Activated B cell treated with CpG ODN at 0.5 μM for 24 hours (primary cell): ENCODE measurements at places on chromosomes 7 and 10. TPM values are rescaled to one million over a fixed set of nuclear protein-coding genes. Genes with fewer than 3 reads are reported as not detected.

The FAM25G gene
- total RNA-seq, result 1.2 TPM in 1 of 2 replicates, not detected in the other

The LRRC61 gene
- 10.7 and 11.0 TPM in 2 replicates for total RNA-seq

The CYP26C1 gene
- total RNA-seq, result 0.15 and 0.24 TPM in 2 replicates

The ZNF804B gene
- total RNA-seq, result not detected in 2 replicates

The CPEB3 gene
- 2.2 and 2.5 TPM in 2 replicates for total RNA-seq

The NAT16 gene
- not detected in 2 replicates for total RNA-seq

The GIMAP7 gene
- total RNA-seq, result 0.39 TPM in 1 of 2 replicates, not detected in the other

The IFIT1B gene
- not detected in 2 replicates for total RNA-seq

The LBX1 gene
- total RNA-seq, result not detected in 2 replicates

The NFKB2 gene
- 550 and 622 TPM in 2 replicates for total RNA-seq

The GATAD1 gene
- 30.6 and 36.2 TPM in 2 replicates for total RNA-seq

The ELOVL3 gene
- total RNA-seq, result not detected in 2 replicates

DNA sequence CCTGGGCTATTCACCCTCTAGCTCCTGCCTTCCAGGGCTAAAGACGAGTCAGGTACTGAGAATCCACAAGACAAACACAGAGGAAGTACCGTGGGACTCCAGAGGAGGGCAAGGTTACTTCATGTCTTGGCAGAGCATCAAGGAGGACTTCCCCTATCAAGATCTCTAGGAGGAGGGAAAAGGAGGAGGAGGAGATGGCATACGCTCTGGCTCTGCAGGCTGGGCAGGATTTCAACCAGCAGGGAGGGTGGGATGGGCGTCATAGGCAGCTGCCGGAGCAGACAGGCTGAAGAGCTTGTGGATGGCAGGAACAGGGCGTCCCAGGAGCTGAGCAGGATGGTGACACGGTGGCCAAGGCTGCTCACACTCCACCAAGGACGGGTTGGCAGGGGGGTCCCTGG, 21.3 kb downstream of the MDH2 start:
- DNase-seq, result no peak

GRCh38 chr10:47184273-47184672, 115.7 kb upstream of the GDF10 start:
- DNase-seq, result no peak

GRCh38 chr7:4951903-4952636, 6.9 kb downstream of the MMD2 start:
- no peak for DNase-seq

- no peak for DNase-seq
Observed at GRCh38 chr10:73806176-73806950, 5.0 kb downstream of the NDST2 start.

DNA sequence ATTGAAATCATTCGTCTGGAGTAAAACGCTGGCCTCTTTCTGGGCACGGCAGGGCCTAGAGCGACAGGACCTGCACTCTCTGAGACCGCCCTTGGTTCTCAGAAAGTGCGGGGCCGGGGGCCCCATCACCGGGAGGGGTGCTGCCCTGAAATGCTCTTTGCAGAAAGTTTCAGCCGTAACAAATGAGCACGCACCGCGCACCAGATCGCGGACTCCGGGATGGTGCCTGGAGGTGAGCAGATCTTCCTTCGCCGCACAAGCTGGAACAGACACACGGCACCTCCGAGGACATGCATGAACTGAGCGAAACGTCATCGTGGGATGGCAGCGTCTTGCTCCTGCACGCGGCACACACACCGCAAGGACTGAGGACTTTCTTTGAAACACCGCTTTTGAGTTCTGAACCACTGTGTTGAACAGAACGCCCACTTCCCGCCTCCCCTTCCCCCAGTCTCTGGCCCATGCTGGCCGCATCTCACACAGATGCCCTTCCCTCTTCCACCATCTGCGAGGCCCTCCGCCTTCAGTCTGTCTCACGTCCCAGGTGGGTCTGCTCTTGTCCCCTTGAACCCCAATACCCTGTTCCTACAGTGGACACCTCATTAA, 538.7 kb upstream of the MGMT start:
- DNase-seq, result no peak

DNA sequence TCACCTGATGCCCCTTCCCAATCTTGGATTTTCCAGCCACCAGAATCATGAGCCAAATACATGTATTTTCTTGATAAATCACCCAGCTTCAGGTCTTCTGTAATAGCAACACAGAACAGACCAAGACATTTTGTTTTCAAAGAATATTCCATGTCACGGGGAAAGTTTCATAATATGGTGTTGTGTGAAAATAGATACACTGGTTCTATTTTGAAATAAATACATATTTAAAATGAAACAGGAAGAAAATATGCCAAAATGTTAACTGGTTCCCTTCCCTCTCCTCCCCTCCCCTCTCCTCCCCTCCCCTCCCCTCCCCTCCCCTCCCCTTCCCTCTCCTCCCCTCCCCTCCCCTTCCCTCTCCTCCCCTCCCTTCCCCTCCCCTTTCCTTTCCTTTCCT, 30.3 kb upstream of the CAMK1D start:
- no peak for DNase-seq

DNA sequence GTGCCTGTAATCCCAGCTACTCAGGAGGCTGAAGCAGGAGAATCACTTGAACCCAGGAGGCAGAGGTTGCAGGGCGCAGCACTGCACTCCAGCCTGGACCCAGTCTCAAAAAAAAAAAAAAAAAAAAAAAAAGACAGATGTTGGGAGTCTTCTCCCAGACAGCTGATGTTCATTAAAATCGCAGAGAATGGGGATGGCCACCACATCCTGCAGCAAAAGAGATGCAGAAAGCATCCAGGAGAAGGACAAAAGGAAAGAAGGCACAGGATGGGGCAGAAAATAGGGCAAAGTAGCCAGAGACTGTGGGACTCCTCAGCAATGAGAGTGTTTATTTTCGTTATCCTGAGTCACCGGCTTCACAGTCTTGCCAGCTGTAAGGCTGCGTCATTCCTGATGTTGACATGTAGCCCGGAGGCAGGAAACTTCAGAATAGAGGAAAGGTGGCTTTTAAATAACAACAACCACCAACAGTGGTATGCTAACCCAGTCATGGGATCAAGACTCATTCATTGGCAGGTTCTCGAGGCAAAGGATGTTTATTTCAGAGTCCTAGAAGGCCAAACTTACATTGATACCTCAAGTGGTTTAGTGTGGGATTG, 149.5 kb upstream of the SVIL start:
- DNase-seq, result no peak

GRCh38 chr7:68754414-68754813, 843.9 kb upstream of the AUTS2 start:
- DNase-seq, result no peak

DNA sequence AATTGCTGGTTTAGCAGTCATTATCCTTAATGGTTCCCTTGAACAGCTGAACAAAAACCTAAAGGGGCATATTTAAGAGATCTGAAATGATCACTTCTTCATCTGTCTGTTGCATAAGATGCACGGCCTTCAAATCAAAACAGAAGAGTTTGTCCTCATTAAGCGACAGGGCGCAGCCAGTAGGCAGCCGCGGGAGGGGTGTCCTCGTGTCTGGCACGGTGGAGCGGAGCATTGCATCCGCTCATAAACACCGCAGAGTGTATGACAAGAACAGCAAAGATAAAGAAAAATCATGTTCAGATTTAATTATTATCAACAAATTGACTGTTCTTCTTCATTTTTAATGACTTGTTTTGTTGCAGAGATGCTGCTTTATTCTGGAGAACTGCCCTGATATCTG, 255.6 kb upstream of the ADARB2 start:
- DNase-seq, result no peak

- DNase-seq, result no peak
Observed at GRCh38 chr10:132840698-132841614, 55.0 kb upstream of the NKX6-2 start.

DNA sequence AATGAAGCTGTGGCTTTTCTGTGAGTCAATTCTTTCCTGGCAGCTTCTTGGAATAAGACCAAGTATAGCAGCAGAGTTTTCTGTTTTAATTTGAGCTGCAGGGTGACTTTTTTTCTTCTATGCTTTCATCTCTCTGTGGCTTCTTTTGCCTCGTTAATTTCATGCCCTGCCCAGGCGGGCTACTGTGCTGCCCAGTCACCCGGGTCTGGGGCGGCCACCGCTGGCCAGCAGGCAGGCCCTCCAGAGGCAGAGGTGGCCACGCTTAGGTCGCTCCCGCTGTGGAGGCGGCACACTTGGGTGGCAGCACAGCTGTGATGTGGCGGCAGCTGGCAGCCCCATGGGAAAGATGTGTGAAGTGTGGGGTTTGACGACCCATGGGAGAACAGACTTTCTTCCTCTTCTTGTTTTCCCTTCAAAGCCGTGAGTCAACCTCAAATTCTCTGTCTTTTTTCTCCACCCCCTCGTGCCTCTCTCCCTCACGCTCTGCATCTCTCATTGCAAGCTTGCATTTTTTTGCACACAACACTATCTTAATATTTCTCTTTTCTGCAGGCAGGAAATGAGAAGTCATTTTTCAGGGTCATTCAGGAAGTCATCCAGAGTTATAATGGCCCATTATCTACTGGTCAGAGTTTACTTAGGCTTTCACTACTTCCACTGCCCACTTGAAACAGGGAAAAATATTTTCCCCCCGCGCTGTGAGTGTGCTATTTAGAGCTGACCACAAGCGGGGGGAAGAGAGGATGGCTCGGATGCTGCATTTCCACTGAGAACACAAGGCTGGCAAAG, 67.8 kb downstream of the EGFR start:
- peak; percentile 47 for DNase-seq

DNA sequence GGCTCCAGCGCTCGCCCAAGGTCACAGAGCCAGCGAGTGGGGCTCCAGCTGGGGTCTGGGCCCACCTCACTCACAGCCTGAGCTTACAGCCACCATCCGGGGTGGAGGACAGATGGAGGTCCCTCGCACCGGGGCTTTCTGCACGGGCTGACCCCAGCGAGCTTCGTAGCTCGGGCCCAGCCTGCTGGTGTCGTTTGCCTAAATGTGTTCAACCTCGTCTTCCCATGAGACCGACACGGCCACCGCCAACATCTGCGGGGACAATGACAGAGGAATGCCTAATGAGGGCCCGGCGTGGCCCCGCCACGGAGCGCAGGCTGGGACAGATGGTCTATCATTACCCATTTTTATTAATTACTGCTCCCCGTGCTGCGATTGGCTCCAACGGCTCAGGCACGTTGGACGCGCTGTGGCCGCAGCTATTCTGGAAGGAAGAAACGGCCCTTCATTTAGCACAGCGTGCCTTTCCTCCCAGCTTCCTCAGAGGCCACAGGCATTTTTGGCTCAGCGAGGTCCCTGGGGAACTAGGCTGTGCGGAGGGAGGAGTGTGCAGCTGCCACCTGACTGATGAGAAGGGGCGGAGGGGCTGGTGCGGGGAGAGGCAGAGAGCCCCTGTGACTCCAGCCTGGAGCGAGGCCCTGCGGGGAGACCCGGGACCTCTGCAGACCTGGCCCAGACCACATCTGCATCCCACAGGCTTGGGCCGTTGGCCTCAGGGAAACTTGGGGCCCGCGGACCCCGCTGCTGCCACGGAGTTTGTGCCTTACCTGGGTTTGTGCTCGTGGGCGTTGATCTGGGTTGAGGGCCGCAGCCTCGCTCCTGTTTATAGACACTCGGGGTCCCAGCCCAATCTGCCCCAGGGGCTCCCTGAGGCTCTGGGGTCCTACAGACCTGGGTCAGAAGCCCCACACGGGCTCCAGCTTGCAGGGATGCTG, 22.9 kb upstream of the ELFN1 start:
- DNase-seq, result no peak

DNA sequence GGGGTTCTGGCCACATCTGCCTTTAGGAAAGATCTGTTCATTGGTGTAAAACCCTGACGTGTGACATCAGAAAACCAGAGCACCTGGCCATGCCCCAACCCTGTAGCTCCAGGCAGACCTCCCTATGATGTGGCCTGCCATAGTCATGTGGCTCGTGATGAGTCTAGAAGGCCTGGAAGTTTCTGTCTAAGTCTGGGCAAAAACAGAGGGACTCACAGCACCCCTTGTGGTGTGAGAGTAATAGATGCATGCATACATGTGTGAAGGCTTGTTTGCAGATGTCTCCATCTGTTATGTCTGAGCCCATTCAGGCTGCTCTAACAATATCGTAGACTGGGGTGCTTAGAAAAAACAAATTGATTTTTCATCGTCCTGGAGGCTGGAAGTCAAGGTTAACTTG, 309.3 kb downstream of the PAXIP1 start:
- no peak for DNase-seq

- no peak for DNase-seq
Observed at GRCh38 chr10:13062803-13063202, 37.2 kb upstream of the OPTN start.

DNA sequence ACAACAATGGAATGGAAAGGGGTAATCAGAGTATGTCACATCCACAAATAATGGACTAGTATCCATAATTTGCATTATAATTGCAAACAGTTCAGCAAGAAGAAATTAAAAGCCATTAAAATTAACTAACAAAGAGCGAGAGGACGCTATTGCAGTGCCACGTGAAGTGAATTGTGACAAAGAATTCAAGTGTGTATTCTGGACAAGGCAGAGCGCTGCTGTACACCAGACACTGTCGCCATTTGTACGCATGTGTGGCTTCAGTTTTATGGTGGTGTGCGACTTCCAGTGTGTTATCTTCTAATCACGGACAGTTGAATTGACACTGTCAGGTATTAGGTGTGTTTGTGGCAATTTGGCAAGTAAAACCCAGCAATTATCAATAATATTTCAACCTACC, 11.3 kb downstream of the CYP3A5 start:
- DNase-seq, result no peak

DNA sequence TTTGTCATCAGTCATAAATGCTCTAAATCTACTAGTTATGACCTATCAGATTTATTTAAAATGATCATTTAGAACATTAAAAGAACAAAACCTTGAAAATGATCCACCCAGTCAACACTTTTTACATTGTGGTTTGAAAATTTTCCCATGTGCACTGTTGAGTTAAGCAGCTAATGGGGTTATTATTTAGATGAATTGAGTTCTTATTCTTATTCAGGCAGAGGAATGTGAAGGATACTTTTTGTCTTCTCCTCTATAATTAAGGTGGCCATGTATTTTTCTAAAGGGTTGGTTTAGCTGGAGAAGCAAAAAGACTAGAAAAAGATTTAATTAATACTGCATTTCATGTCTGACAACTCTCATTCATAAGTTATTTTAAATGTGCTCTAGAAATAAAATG, 74.9 kb upstream of the FEZF1 start:
- no peak for DNase-seq

GRCh38 chr10:22849077-22849805, 78.6 kb upstream of the ARMC3 start:
- DNase-seq, result no peak
